ENCODE measurements at places on chromosomes 1 and 21.

DNA sequence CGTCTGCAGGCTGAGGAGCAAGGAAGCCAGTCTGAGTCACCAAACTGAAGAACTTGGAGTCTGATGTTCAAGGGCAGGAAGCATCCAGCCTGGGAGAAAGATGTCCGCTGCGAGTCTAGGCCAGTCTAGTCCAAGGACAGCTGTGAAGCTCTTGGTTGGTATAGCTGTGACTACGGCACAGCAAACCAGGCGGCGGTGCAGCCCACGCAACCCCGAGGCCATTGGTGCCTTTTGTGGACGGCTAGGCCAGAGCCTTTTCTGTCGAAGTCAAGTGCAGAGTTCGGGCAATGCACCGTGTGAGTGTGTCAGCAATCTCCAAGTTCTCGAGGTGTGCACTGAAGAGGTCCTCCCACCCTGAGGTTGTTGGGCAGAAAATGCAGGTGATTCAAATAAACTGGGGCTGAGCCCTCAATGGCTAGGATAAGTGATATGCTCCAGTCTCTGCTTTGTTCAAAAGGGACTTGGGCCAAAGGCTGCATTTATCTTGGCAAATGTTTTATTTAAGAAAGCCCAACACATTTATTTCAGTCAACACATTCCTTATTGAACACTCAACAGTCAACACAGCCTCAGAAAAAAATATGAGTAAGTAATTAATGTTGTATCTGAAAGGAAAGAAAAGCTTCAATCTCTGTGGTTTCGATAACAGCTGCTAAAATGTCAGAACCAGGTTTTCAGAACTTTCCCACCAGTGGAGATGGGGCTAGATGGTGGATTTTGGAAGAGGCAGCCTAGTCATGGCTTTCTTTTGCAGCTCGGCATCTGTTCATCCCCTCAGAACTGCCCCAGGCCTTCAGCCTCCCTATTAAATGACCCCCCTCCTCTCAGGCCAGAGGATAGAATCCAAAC, 78.1 kb upstream of the COX20 start:
- DNase-seq = no peak

DNA sequence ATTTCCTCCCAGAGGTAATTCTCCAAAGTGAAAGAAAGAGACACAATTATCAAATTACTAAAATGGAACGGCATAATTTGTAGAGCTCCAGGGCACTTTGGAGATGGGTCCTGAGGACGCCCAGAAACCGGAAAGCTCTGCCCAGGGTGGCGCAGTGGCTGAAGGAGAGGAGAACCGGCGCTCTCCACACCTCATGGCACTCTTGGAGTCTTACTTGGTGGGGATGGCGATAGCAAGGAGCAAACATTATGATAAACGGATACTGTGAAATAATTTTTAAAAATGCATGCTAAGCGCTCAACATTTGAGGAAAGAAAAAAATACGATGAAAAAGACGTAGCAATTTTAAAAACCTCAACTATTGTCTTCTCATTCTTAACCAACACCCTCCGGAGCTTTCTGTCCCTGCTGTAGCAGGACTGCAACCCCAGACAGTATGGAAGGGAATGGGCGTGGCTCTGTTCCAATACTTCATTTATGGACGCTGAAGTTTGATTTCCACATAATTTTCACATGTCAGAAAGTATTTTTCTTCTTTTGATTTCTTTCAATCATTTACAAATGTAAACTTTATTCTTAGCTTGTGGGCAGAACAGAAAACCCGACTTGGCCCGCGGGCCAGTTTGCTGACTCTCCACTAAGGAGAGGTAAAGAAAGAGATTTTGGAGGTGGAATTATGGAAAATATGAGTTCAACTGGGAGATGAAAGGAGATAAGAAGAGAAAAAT, 1.1 kb downstream of the S100A11 start:
- DNase-seq = no peak

DNA sequence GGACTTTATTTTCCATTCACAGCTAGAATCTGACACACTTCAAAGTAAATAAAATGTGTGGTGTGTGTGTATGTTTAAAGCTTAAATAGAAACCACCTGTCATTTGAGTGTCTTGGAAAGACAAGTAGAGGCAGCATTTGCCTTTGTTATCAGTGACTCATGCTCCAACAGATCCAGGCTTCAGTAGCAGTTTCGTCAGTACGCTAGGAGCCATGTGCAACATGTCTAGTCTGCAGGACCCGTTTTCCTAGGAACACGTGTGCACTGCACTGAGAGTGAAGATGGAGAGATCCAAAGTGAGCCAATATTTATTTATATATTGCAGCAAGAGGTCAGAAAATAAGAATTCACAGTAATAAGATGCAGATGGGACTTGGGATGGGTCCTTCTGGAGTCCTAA, 41.8 kb downstream of the SGIP1 start:
- no peak for DNase-seq

DNA sequence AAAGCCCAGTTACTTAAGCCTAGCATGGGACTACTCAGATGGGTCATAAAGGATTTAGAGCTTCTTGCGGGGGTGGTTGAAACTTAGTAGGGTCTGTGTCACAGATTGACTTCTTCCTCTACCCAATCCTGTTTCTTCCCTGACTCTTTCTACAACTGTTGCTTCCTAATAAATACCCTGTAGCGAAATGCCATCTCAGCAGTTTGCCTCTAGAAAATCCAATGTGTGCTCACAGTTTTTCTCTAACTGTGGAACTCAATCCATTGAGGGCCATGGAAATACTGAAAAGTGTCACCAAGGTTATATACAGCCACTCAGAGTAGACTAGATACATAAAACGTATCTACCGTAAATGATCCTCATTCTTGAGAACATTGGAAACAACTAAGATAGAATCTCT, 217.7 kb downstream of the COL24A1 start:
- DNase-seq = no peak

DNA sequence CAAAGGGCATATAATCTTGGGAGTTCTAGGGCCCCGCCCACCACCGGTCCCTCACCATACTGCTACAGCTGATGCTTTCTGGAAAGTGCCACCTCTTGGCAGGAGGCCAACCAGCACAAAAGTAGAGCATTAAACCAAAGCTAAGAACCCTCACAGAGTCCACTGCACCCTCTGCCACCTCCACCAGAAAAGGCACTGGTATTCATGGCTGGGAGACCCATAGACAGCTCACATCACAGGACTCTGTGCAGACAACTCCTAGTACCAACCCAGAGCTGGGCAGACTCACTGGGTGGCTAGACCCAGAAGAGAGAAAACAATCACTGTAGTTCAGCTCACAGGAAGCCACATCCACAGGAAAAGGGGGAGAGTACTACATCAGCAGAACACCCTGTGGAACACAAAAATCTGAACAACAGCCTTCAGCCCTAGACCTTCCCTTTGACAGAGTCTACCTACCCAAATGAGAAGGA, 10.8 kb downstream of the THEM4 start:
- DNase-seq = no peak

- no peak for DNase-seq
These were observed 205.8 kb upstream of the PLXNA2 start for GRCh38 chr1:208449951-208450350.

GRCh38 chr1:42075179-42075578, 78.0 kb upstream of the GUCA2B start:
- DNase-seq = no peak

DNA sequence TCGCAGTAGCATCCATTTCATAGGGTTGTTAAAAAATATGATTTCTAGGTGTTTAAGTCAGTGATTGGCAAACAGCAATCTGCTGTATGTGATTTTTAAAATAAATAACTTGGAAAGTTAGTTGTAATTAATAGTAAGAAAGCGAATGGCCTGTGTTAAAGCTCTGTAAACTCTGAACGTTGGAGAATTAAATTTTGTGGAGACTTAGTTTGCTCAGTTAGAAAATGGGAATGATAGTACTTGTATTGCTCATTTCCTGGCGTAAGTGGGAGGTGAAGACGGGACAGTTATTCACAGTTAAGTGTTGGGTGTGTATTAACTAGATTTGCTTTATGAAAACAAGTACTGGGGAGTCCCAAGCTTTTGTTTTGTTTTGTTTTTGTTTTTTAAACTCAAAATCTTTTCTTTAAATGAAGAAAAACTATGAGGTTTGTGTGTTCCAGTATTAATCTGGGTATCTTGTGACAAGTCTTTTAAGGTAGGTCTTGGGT, 995 bp downstream of the CACYBP start:
- no peak for DNase-seq

- no peak for DNase-seq
These were observed 121.3 kb upstream of the JUN start for GRCh38 chr1:58905126-58905490.

DNA sequence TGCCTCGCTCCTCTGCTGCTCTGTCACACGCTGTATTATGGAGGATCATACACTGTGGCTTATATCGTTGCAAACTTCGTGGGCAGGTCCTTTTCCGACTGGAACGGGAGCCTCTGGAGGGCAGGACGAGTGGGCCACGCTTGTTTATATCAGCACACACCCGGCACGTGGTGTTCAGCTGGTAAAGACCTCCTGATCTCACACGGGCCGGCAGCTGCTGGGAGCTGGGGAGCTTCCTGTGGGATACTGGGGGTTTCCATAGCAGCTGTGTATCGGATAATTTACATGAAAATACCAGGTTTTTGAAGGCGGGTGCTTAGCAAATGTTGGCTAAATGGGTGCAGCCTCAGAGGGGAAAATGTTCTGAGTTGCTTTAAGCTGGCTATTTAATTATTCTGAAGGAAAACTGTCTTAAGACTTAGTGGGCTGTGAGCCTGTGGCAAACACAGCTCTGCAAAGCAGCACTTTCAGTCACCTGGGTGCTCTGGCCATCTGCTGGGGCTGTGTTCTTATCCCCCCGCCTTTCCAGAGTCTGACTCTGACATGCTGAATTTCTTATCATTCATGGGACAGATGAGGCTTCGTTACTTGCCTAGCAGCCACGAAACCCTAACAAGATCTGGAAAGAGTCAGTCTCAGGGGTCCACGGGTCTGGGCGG, 103.6 kb upstream of the GCLM start:
- peak; percentile 28 for DNase-seq

- DNase-seq = no peak
These were observed at the start of gene TSPEAR for GRCh38 chr21:44711327-44712202. TSPEAR (minus strand) TSS chr21:44711572; CDS start chr21:44711514, 58 bp downstream.

GRCh38 chr1:50860256-50860655, 99.8 kb downstream of the FAF1 start:
- DNase-seq = no peak
